Aortic smooth muscle cell (primary cell): ENCODE measurements at places on chromosomes 7 and 10. TPM values are rescaled to one million over a fixed set of nuclear protein-coding genes. Genes with fewer than 3 reads are reported as not detected.

Gene GHRHR
- total RNA-seq = not detected in 2 replicates

Gene SLIT1
- total RNA-seq = 0.26 and 0.31 TPM in 2 replicates

Gene HOGA1
- total RNA-seq = 2.5 and 3.3 TPM in 2 replicates

Gene CALHM1
- not detected in 2 replicates for total RNA-seq

Gene COG5
- total RNA-seq = 30.8 and 72.7 TPM in 2 replicates

Gene CHST3
- 38.1 and 46.1 TPM in 2 replicates for total RNA-seq

Gene FFAR4
- not detected in 2 replicates for total RNA-seq
